Brain (organoid and tissue), 16 donors: ENCODE measurements at places on chromosomes 1 and 21. TPM values are rescaled to one million over a fixed set of nuclear protein-coding genes. Genes with fewer than 3 reads are reported as not detected.

The SPRR1A gene
- 91.9 TPM for polyA plus RNA-seq

The VAV3 gene
- polyA plus RNA-seq = 0.87 TPM

GRCh38 chr1:205962821-205963221, 19.6 kb upstream of the SLC26A9 start:
- DNase-seq = peak; percentile 33

- no peak for DNase-seq
Observed at GRCh38 chr1:14100919-14101318, 400.9 kb downstream of the PRDM2 start.

DNA sequence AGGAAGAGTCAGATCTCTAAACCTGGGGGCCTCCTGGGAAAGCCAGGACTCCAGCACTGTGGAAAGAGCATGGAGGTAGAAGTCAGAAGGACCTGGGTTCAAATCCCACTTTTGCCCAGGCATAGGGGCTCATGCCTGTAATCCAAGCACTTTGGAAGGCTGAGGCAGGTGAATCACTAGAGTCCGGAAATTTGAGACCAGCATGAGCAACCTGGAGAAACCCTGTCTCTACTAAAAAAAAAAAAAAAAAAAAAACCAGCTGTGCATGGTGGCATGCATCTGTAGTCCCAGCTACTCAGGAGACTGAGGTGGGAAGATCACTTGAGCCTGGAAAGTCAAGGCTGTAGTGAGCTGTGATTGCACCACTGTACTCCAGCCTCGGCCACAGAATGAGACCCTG, 31.8 kb downstream of the LDLRAP1 start:
- DNase-seq = no peak

DNA sequence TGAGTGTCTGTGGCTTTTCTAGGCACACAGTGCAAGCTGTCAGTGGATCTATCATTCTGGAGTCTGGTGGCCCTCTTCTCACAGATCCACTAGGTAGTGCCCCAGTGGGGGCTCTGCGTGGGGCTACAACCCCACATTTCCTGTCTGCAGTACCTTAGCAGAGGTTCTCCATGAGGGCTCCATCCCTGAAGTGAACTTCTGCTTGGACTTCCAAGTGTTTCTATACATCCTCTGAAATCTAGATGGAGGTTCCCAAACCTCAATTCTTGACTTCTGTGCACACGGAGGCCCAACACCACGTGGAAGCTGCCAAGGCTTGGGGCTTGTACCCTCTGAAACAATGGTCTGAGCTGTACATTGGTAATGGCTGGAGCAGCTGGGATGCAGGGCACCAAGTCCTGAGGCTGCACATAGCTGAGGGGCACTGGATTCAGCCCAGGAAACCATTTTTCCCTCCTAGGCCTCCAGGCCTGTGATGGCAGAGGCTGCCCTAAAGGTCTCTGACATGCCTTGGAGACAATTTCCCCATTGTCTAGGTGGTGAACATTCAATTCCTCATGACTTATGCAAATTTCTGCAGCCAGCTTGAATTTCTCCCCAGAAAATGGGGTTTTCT, 29.2 kb upstream of the TSNAX start:
- DNase-seq = no peak

DNA sequence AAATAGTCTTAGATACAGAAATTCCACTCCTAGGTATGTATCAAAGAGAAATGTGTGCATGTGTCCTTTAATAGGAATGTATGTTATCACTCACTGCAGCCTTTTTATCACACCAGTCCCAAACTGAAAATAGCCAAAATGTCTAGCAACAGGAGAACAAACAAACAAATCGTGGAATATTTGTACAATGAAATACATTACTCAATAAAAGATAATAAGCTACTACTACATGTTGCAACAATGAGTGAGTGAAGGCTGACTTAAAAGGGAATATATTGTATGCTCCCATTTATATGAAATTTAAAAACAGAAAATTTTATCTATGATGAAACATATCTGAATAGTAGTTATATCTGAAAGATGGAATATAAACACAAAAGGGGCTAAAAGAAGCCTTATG, 212.1 kb upstream of the PLD5 start:
- no peak for DNase-seq

DNA sequence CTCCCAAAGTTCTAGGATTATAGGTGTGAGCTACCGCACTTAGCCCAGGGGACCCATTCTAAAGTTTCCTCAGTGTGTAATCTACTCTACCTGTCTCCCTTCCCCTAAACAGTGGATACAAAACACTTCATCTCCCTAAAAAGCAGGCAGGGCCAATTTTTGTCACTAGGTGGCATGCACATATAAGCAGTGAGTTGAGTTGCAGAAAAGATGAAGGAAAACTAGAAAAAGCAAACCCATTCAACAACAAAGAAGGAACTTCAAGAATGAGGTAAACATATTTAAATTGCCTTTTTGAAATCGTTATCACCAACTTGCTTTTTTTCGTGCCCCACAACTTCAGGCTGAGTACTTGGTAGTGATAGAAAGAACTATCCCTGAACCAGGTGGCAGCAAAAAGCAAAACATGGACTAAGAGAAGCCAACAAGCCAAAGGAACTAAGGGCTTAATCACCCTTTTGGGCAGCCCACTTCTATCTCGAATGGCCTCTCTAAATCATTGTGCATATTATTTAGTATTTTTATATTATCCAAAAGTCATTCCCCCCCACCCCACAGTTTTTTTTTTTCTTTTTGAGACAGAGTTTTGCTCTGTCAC, 19.7 kb upstream of the ALDH9A1 start:
- DNase-seq = peak; percentile 73

DNA sequence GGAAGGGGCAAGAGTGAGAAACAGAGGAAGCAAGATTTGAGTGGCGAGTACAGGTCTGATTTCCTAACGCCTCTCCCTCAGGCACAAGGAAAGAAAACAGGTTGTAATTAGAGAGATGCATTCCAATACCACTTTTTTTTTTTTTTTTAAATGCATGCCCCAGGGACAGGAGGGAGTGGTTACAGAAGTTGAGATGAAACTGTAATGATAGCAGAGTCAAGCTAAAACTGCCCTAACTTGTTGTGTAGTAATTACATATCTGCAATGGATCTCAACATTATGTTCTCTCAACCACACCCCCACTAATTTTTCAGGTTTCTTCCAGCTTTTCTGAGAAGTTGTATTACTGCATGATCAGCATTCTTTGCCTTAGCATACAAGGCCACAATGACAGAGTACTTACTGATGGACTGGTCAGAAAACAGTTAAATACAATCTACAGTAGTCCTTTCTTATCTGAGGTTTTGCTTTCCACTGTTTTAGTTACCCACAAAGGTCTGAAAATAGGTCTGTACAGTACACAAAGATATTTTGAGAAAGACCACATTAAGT, 5.5 kb downstream of the ETV3 start:
- no peak for DNase-seq

- no peak for DNase-seq
Observed at GRCh38 chr1:97033949-97034348, 312.4 kb downstream of the PTBP2 start.

GRCh38 chr21:21063828-21064227, 65.6 kb downstream of the NCAM2 start:
- DNase-seq = no peak
